ENCODE measurements at places on chromosomes 12 and 14.

DNA sequence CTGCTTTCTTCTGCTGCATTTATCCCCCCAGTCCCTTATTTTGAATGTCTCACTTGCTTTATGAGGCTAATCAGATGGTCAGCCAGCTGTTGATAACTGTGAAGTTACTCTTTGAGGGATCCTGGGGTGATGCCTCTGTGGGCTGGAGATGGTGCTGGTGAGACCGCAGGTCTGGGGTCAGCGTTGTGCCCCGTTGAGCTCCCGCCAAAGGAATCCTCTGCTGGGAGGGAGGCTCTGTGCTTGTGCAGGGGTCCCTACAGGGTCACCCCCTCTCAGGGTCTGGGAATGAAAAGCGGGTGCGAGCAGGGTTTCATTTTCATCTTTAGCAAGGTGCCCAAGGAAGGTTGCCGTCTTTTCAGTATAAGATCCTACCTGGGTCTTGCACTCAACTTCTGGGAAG, 161.2 kb upstream of the RTL1 start:
- DNase-seq = no peak

DNA sequence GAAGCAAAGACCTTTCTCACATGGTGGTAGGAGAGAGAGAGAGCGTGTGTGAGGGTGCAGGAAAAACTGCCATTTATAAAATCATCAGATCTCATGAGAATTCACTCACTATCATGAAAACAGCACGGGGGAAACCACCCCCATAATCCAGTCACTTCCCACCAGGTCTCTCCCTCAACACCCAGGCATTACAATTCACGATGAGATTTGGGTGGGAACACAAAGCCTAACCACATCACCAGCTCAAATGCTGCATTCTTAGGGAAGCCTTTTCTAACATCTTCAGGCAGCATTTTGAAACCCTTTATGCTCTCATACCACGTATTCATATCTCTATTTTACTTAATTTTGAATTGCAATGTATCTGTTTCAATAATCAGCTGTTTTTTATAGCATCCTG, 165.9 kb downstream of the TMTC3 start:
- no peak for DNase-seq

DNA sequence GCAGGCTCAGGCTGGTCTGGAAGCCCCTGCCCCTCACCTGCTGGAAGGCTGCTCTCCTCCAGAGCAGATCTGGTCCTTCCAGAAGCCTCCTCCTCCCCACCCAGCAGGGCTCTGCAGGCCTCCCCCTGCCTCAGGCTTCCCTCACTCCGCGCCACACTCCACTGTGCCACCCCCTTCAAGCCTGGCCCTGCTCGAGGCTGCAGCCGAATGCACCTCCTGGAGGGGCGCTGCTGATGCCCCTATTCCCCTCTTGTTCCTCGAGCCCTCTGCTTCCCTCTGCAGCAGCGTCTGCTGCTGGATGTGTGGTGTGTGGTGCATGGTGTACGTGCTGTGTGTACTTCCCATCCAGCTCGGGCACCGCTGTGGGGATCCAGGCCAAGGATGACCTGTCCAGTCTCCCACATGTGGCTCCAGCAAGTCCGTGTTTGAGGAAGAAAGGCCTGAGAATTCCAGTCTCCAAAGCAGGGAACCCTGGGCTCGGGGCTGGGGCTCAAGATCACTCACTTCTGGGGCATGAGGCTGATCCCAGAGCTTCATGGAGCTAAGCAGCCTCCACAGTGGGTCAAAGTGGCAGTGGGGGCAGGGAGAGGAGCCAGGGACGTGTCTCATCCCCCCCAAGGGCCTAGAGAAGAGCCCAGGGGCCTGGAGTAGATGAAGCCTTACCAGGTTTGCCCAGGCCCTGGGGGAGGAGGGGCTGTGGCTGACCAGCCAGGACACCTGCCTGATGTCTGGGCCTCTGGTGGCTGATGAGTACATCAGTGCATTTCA, 136.0 kb upstream of the C14orf180 start:
- DNase-seq = no peak

DNA sequence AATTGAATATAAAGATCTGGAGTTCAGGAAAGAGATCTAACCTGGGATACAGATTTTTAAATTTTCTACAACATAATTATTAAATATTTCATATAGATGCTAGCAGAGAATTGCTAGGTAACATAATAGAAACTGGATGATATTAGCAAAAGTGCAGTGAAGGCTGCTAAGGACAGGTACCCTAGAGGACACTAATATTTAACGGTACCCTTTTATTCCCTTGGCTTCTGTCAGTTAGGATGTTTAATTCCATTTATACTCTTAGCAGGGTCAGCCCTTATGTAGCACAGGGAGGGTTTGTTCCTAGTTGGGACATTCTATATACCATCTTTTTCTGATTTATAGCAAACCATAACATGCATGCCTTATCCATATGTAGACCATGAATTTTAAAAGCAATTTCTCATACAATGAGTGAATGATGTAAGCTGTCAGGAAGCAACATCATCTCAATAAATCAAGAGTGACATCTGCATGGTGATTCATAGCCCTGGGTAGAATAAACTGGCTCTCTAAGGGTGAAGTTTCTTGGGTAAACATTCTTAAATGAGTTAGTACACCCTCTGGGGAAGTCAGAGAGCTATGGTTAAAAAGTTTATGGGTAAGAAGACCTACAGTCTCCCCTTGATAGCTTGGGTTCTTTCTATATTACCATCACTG, 404.4 kb upstream of the MGAT4C start:
- DNase-seq = no peak

GRCh38 chr14:61710853-61711817, 15.8 kb downstream of the HIF1A start:
- no peak for DNase-seq

- DNase-seq = no peak
These were observed 82.0 kb downstream of the NTS start for GRCh38 chr12:85956081-85956480.

- DNase-seq = no peak
These were observed 14.4 kb upstream of the TCP11L2 start for GRCh38 chr12:106288101-106288493.

GRCh38 chr12:112870267-112870980, 36.3 kb upstream of the OAS1 start:
- DNase-seq = no peak

- no peak for DNase-seq
These were observed 16.9 kb downstream of the DHRS2 start for GRCh38 chr14:23653051-23653450.

Measured in AG04450 (cell line).